ENCODE measurements at places on chromosomes 16 and 17.
A peak's percentile ranks its signal among the peaks of the same experiment; 100 is the strongest.

GRCh38 chr16:86883583-86884389 lies 305.4 kb downstream of the FOXL1 start:
- DNase-seq = no peak

GRCh38 chr17:69609473-69610305 lies 195.2 kb downstream of the MAP2K6 start:
- DNase-seq = no peak

GRCh38 chr17:81959362-81960129 lies 1.4 kb downstream of the NOTUM start:
- DNase-seq = peak; percentile 56

DNA sequence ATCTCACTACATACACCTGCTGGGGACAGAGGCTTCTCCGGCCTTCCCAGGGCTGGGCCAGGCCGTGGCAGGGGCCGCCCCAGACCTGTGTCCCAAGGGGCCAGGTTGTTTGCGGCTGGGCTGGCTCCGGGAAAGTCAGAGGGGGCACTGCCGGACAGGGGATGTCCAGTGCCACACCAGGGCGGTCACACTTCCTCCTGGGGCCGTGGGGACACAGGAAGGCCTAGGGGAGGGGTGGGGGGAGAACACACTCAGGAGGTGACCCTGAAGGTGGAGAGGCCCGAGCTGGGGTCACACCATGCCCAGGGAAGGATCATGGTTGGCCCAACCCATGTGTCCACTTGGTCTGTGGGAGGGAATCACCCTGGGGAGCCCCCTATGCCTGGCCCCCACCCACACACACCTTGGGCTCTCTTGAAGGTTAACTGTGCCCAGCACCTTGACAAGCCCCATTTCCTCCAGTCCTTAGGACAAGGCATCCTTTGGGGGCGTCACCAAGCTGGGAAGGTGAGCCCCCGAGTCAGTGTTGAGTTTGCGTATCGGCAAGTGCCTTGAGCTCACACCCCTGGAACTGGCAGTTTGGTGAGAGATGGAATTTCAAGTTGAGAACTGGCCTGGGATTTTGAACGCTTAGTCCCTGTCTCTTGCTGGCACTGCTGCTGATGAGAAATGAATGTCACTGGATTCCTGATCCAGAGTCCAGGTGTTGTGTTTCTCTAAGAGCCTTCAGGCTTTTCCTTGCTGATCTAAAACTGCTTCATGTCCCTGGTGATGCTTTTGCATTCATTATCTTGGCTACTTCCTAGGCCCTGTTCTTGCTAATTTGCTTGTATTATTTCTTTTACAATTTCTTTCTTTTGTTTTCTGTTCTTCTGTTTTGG lies 7.7 kb upstream of the ACTG1 start:
- no peak for DNase-seq

- no peak for DNase-seq
Measured at GRCh38 chr16:56258508-56259424, 67.5 kb downstream of the GNAO1 start.

DNA sequence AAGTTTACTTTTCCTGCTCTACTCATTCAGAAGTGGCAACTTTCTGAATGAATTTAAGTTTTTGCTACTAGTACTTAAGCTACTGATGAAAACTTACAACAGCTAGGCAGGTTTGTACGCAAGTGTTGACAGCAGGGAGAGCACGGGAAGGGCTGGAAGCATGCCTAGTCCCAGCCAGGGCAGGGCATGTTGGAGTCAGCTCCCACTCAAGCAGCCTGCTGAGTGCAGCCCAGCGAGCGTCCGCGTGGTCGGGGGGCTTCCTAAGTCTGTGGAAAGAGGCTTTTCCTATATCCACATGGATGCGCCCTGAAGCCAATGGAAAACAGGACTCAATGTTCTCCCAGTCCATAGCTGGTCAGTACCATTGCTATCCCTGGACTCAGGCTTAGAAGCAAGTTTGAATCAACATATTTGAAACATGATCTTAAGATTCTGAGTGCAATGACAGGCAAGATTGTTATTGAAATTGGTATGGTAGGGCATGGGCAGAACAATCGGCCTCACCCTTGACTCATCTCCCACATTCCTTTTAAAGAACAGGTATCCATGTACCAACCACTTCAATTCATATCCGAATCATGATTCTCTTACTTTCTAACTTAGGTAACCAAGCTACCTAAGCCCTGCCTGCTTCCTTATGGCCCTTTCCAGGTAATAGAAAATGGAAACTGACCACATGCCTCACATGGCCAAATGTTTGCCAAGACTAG lies 22.5 kb downstream of the CYB5D2 start:
- DNase-seq = no peak

GRCh38 chr16:80663078-80663477 lies 122.3 kb downstream of the DYNLRB2 start:
- no peak for DNase-seq

GRCh38 chr16:81394966-81395655 lies 49.5 kb upstream of the CMIP start:
- DNase-seq = no peak

DNA sequence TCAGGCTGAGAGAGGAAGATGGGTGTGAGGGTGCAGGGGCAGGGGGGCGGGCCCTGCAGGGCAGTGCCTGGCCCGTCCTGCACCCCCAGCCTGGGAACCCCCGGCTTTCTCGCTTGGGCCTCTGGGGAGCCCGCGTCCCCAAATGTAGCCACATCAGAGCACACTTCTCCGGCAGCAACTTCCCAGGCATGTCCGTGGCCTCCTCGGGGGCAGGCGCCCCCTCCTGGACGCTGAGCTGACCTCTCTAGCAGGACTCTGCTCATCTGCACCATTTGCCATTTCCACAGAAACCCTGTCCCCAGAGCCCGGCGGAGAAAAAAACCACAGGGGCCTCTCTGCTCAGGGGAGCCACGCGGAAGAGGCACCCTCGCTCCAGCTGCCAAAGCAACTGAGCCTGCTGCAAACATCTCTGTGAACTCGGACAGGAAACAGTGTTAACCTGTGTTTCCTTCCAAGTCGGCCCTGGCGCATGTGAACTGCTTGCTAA lies 63.4 kb downstream of the KLHDC4 start:
- DNase-seq = peak; percentile 6

- no peak for DNase-seq
Measured at GRCh38 chr16:27965801-27966200, 97.7 kb downstream of the GSG1L start.

Measured in stimulated activated CD8-positive, alpha-beta memory T cell treated with anti-CD3 and anti-CD28 coated beads, Interleukin-7, amount 100 ng/mL, for 24 hours (primary cell).